ENCODE measurements at places on chromosomes 3 and 15.

- DNase-seq, result no peak
Measured at GRCh38 chr3:197216914-197217313, 81.5 kb downstream of the DLG1 start.

- DNase-seq, result no peak
Measured at GRCh38 chr15:57643826-57644225, 52.1 kb downstream of the MYZAP start.

GRCh38 chr15:53454843-53455721 lies 304.4 kb downstream of the WDR72 start:
- DNase-seq, result no peak

DNA sequence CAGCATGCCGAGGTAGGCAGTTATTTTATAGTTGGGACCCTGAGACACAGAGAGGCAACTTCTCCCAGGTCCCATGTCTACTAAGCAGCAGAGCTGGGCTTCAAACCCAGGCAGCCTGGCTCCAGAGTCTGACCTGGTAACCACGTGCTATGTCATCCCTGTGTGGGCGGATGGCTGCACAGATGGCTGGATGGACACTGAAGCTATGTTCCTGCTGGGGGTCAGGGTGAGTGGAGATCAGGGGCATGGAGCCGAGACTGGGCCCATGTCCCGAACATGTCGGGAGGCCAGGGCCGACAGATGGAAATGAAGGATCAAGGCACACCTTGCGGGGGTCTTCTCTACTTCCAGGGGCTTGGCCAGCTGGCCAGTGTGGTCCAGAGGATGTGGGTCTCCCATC lies 9.3 kb upstream of the FBLN2 start:
- DNase-seq, result no peak

DNA sequence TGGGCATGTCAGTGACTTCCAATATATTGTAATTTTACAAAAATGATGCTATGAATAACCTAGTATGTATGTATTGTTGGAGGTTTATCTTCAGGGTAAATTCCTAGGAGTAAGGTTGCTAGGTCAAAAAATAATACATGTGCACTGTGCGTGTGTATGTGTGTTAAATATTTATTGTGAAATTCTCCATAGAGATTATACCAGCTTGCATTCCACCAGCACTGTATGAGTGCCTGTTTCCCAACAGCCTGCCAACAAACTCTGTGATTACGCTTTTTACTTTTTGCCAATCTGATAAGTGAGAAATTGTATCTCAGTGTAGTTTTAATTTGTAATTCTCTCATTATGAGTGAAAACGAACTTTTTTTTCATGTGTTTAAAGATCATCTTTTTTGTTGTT lies 12.6 kb upstream of the IGF2BP2 start:
- DNase-seq, result no peak

GRCh38 chr15:52857471-52857870 lies 67.3 kb upstream of the ONECUT1 start:
- DNase-seq, result no peak
